ENCODE measurements at places on chromosomes 4 and X.

- DNase-seq: no peak
These were observed 295.4 kb upstream of the KLF3 start for GRCh38 chr4:38368613-38369012.

GRCh38 chr4:3391422-3391821 is 50.3 kb upstream of the HGFAC start:
- no peak for DNase-seq

DNA sequence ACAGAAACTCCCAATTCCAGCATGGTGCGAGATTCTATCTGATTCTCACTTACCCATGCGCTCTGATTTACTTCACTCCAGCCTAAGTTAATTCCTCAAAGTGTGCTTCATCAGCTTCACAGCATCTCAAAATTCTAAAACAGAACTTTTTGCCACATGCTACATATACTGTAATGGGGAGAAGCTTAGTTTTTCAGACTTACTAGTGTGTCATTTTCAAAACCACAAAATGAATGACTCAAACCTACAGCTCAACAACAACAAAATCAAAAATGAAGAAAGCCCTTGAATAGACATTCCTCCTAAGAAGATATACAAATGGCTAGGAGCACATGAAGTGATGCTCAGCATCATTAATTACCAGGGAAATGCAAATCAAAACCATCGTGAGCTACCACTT is 14.9 kb downstream of the IRF2 start:
- no peak for DNase-seq

DNA sequence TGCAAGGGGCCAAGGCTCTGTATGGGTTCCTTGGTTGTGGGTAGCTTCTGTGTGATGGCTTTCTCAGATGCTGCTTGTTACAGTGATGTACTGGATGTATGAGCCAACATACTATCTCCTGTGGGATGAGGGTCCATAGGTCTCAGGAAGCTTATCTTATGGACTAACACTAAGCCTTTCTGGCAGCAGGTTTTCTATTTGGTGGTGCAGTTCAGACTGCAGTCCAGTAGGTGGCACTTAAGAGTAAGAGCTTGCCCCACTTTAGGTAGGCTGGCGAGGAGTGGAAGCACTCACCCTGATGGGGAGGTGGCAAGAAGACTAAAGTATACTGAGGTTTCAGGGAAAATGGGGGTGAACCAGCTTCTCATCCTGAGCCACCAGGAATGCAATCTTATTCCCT is 306.7 kb upstream of the MAOA start:
- DNase-seq: no peak

- DNase-seq: no peak
These were observed 402.2 kb upstream of the MAGEB2 start for GRCh38 chrX:29813174-29813573.

DNA sequence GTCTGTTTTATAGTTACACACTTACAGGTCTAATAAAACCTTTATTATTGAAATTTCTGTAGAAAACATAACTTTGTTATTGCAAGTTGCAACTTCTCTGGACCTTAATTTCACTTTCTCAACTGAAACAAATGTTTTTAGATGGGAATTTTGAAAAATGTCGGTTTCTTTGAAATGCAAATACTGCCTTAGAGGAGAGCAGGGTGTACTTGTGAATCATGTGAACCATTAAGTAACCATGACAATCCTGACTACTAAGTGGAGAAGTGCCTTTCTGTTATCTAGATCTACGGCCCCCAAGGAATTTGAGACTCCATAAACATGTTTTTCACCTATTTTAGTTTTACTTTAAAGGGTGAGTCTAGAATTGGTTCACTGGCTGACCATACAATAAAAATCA is 8.5 kb upstream of the ARMCX2 start:
- no peak for DNase-seq

GRCh38 chrX:123424546-123424945 is 240.5 kb downstream of the GRIA3 start:
- DNase-seq: no peak

DNA sequence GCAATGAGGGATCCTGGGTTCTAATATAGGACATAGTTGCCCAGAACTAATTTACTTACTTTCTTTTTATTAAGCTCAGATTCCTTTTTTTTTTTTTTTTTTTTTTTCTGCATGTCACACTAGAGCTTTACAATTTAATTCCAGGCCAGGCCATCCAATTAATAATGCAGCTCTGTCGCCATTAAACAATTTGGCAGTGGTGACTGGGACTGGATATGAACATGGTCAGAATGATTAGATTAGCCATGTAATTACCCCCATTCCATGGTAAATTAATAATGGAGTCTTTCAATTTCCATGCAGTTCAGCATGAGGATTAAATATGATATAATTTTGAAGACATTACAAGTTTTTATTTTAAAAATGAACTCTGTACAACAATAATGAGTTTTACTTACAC is 226.9 kb upstream of the ANXA3 start:
- no peak for DNase-seq

DNA sequence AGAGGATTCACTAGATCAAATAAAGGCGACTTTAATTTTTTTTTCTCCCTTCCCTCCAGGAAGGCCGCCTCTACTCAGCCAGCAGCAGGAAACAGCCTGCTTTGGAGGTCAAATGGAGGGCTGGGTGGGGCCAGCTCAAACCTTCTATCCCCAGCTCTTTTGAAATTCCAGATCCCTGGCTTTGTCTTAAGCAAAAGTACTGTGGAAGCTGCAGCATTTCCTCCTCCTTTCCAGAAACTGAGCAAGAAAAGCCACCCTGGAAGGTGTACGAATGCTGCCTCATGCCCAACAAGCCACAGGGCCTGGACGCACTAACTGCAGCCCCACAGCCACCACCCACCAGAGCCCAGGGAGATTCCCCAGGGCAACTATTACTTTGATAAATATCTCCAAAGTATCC is 55.1 kb upstream of the ZCCHC13 start:
- DNase-seq: no peak

DNA sequence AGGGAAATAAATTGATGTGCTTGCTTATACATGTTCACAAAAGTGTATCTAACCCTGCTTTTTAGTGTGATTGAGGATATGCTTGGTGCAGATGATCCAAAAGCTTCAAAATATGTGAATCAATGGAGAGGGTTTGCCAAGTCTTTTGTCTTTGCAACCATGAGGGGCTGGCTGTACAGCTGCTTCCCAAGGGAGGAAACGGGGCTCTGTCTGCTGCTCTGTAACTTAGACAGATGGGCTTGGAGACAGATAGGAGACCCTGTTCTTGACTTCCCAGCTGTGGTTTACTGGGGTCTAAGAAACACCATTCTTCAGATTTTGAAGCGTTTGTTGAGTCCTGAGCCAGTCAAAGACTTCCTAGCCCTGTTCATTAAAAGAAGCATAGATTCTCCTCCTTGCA is 152.3 kb downstream of the DCLK2 start:
- DNase-seq: no peak

- DNase-seq: no peak
These were observed 11.1 kb upstream of the CC2D2A start for GRCh38 chr4:15458616-15459015.

DNA sequence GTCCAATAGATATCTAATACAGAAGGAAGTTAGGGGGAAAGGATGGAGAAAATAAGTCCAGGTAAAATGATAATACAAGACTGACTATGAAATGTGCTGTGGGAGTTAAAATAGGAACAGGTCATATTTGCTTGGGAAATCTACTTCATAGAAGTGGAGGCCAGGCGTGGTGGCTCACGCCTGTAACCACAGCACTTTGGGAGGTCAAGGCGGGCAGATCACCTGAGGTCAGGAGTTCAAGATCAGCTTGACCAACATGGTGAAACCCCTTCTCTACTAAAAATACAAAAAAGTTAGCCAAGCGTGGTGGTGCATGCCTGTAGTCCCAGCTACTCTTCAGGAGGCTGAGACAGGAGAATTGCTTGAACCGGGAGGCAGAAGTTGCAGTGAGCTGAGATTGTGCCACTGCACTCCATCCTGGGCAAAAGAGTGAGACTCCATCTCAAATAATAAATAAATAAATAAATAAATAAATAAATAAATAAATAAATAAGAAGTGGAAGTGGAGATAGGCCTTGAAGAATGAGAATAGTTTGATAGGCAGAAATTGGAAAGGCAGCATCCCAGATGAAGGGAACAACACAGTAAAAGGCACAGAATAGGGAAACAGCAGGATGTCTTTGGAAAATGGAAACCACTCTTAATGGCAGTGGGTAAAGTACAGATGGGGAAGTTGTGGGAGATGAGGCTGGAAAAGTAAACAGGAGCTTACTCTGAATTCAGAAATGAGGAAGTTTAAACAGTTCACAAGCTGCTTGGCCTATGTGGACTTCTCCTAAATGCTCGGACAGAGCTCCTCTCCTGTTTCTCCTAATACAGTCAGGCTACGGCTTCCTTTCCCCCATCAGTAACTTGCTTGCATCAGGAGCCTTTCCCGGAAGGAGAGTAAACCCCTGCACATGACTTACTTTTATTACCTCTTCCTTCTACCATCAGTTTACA is 15.1 kb upstream of the GK start:
- no peak for DNase-seq

DNA sequence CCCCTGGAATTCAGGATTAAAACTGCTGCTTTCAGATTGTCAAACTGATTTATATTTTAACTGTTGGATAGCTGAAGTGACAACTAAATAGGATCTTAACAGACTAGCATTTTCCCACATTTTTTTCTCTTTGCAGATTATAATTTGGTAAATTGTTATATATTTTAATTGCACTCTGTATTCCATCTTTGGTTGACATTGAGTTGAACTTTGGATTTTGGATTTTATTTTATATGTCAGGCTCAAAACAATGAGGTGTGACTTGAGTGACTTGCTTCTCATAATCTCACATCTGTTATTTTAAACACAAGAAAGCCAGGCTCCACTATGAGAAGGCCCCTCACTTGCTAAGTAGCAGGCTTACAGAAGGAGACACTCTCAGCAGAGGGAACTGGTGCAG is 38.1 kb downstream of the NAA11 start:
- DNase-seq: no peak

- no peak for DNase-seq
These were observed 75.7 kb downstream of the AGTR2 start for GRCh38 chrX:116246261-116246660.

- peak; percentile 9 for DNase-seq
These were observed 75.9 kb upstream of the CITED1 start for GRCh38 chrX:72381439-72382201.

GRCh38 chrX:34659575-34659974 is 2.5 kb upstream of the TMEM47 start:
- DNase-seq: no peak

DNA sequence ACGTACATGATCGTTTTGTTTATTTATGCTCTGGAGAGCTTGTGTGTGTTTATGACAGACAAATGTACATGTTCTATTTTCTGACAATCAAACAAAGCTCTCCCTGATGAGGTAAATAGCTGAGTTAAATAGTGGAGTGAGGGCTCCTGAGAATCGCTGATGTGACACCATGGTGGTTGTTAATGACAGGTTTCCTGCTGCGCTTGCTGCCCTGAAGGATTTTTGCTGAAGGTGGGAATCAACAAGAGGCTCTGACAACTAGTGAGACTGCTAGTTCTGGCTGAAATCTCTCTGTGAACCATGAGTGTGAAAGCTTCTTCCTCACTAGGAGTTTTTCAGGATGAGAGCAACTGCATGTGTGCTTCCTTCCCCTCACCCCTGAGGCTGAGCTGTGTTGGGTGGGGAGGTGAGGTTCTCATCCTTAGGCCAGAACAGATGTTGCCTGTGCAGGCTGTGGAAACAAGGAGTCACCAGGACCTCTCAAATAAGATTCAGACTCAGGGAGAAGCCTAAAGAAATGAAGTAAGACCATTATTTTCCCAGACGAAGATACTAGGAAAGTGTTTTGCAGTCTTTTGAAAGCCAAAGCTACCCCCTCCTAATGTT is 173.4 kb upstream of the JADE1 start:
- no peak for DNase-seq

GRCh38 chr4:478373-478772 is 20.6 kb downstream of the ZNF721 start:
- DNase-seq: no peak
